ENCODE measurements at places on chromosomes 4 and X.

DNA sequence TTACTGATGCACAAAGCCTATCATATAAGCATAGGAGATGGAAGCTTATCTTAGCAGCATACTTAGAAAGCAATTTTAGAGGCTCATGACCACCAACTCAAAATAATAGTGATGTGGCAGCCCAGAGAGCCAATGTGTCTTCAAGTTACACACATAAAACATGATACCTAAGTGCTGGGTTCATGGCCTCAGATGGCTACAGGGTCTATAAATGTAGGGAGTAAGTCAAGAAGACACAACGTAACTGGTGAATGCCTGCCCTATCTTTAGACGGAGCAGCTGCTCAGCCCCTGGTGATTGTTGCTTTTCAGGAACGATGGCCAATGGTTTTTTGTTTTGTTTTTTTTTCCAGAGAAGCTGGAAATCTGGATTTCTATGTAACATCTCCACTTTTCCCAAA lies 42.8 kb downstream of the RNF150 start:
- no peak for DNase-seq

DNA sequence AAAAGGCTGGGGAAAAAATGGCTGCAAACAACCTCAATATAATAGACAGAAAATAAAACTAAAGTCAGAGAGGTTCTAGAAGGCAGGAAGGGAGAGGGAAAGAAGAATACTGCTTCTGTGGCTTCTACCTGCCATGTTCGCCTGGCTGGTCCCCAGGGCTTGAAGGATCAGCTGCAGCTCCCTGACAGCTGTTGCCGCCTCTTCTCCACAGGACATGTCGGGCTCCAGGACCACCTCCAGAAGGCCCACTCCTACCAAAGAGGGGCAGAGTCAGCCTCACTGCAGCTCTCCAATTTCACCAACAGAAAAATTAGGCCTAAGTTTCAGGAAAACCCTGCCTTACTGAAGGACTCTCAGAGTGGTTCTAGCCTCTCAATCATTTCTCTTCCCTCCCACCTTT lies 44.9 kb downstream of the GATB start:
- DNase-seq, result no peak

GRCh38 chr4:76570141-76570973 lies 135.3 kb downstream of the SHROOM3 start:
- DNase-seq, result no peak

DNA sequence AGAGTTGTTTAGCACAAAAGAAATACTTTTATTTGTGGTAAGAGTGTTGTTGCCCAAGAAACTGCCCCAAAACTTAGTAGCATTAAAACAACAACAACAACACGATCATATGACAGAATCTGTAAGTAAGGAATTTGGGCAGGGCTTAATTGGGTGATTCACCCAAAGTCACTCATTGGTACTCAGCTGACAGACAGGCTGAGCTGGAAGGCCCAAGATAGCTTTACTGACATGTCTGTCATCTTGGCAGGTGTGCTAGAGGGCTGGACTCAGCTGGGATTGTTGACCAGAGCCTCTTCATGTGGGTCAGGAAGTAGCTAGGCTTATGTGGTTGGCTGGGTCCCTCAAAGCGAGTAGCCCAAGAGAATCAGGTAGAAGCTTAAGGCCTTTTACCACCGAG lies 52.3 kb downstream of the KIAA0232 start:
- no peak for DNase-seq

GRCh38 chr4:83075311-83076095 lies 39.0 kb downstream of the PLAC8 start:
- no peak for DNase-seq

- DNase-seq, result no peak
Observed at GRCh38 chrX:42686706-42687105, 91.3 kb downstream of the PPP1R2C start.

GRCh38 chr4:61545902-61546480 lies 345.9 kb downstream of the ADGRL3 start:
- no peak for DNase-seq

DNA sequence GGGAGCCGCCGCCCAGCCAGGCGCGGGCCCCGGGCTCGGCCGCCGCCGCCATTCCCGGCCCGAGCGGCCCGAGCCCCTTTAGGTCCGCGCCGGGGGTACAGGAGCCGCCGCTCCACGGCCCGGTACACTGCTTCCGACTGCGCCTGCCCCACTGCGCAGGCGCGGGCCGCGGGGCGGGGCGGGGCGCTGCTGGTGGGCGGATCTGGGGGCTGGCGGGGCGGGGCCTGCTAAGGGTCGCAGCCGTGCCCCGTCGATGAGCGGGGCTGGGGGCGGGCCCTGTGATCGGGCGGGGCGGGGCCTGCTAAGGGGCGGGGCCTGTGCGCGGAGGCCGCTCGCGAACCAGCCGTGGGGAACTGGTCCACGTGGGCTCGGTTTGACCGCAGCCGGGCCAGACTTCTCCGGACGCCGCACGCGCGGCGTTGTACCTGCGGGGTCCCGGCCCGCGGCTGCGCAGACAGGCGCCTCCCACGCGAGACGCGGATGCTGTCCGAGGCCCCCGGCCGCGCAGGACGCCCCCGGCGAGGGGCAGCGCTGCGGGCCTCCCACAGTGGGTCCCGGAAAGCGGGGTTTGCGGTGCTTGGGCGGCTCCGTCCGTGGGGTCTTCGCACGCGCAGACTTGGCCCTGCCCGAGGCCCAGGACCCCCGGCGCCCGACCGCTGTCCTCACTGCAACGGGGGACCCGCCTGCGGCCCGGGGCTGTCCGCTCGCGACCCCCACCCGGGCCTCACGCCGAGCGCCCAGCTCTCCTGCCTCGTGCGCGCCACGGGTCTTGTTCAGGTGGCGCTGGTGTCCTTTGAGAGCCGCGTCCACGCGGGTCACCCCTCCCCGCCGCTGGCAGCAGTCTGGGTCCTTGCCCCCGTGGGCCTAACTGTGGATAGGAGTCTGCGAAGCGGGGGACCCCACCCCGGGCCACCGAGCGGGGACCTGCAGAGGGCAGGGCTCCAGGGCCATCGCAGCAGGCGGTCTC lies at the start of gene DGKQ:
Gene DGKQ, minus strand, starts transcription at position 139 of the 967 bp plus-strand sequence. Its CDS starts 87 bp downstream, at position 52.
- peak; percentile 15 for DNase-seq

DNA sequence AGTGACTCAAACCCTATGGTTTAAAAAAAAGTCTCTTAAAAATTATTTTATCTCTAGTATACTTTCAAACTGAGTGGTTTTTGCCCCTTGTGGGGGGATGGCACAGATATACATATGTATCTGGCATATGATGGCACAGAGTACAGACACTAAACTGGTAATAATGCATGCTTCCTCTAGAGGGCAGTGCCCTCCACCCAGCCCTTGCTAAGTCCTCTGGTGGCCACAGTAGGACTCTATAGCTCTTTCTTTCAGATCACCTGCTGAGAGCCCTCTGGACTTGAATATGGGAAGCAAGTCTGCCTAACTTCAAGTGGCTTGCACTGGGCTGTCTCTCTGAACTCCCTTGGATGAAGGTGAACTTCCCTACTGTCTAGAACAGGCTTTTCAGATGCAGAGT lies 66.3 kb downstream of the TSPAN7 start:
- DNase-seq, result no peak

DNA sequence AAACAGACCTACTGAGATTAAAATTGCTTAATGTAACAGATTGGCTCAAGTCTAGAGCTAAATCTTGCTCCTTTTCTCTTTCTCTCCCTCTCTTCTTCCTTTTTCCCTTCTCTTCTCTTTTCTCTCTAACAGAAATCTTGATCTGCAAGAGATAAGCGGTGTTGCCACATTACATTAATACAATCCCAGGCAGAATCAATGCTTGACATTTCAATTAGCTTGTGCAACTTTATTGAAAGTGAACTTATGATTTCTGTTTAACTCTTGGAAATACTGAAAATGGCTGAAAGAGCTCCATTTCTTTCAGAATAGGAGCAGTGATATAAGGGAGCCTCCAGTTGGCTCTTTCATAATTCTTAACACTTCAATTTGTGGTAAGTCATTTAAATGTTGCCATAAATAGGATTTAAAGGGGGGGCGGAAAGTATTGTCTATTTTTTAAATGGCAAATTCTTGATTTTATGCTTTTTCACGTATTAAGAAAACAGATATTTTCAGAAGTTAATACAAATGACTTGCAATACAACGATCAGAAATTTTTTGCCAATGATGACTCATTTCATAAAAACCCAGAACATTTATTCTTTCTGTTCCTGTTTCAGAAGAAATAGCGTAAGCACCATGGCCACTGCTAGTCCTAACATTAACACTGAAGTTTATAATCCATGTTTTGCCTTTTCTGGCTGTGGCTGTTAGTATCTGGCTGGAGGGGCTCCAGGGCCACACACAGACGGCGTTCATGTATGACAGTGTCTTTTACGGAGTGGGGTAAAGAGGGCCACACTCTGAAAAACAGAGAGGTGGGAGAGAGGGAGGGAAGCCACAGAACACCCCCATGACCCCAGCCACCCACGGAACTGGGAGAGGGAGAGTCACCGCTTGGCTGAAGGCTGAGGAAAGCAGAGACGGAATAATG lies 115.7 kb upstream of the FAT1 start:
- DNase-seq, result no peak

DNA sequence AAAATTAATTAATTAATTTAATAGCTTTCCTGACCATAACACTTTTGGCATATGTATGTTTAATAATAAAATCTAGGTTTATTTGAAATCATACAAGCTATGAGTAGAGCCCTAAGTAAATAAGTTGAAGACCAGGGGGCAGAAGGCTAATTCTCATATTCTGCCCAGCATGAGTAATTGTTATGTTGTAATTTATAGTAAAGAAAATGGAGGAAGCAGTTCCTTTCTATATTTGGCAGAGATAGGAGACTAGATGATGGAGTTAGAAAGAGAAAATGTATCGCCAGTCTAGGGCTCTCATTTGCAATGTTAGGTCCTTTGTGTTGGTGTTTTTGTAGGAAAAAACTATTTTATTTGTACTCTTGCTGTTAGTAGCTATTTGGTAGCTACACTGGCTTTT lies 89.1 kb downstream of the FNIP2 start:
- no peak for DNase-seq

DNA sequence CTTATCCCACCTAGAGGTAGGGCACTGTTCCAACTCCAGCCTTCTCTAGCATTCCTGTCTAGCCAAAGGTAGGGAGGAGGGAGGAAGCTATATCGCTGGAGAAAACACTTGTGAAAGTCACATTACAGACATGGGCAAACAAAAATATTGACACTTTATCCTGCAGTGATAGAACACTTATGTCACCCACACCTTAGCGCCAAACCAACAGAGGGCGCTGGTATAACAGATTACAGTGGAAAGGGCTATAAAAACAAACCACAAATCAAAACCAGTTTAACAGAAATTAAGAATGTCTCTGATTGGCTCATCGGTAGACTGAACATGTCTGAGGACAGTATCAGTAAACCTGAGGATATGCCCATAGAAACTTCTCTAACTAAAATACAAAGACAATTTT lies 451.3 kb downstream of the TLL1 start:
- no peak for DNase-seq

DNA sequence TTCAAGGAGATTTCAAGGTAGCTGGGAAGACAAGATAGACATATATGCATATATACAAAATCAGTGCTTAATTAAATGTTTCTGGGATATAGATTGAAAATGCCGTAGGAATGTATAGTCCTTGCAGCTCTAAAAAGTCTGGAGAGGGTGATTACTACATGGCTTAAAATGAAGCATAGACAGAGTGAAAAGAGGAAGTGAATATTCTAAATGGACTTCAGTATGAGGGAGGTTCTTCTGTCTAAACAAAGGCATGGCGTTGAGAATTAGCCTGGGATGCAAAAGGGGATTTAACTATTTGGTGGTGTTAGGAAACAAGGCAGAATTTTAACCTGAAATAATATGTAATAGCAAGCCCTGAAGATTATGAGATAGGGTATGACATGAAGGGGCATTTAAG lies 141.5 kb upstream of the FRMPD4 start:
- no peak for DNase-seq

GRCh38 chr4:25347971-25348370 lies 29.1 kb upstream of the ANAPC4 start:
- no peak for DNase-seq

DNA sequence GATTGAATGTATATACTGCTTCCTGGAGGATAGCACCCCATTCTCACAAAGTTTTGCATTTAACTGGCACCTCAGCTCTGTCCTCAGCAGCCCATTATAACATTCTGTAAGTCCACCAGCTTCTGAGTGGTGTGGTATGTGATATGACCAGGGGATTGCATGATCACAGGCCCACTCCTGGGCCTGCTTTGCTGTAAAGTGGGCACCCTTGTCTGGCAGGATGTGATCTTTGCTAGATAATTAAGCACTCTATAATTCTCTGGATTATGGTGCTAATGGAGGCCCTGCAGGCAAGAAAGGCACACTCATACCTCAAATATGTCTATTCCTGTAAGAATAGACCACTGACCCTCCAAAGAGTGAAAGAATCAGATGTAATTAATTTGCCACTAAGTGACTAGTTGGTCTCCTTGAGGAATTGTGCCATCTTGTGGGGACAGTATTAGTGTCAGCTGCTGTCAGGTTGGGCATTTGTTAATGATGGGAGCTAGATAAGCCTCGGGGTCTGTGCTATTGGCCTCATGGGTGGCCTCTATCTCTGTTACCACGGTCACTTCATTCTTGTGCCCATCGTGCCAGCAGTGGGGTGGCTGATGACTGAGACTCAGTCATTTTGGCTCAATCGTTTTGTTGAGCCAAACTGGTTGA lies 2.2 kb upstream of the CFI start:
- no peak for DNase-seq
